ENCODE measurements at places on chromosomes 7 and 10.

GRCh38 chr10:33229949-33230267, 104.6 kb downstream of the NRP1 start:
- no peak for DNase-seq

DNA sequence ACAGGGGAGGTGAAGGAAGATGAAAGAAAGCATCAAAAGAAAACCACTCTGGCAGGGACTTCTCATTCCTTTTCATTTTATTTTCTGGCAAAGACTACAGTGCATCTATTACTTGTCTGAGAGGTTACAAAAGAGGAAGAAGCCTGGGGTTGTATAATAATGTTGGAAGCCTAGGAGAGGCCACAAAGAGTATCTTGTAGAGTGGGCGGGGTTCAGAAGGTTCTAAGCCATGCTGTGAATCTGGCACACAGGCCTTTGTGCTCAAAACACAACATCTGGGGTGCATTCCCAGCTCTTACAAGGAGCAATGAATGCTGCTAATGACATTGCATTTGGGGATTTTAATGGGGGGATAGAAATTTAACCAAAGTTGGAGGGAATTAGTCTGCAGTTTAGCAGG, 49.4 kb downstream of the MRPL32 start:
- DNase-seq = no peak

DNA sequence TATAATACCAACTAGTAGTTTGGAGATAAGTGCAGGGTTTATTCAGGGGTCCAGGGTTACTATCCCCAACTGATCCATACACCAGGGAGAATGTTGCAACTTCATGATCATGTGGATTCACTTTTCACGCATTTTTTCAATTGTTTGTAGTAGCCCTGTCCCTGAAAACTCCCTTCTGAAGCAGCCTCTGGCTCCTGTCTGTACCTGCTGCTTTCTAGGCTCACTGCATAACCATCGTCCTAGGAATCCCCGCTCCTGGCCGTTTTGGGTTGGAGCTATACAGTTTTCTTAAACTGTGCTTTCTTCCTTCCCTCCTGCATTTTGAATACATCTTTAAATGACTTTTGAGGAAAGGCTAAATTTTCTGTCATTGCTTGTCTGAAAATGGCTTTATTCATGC, 154.1 kb downstream of the SDHAF3 start:
- DNase-seq = no peak

DNA sequence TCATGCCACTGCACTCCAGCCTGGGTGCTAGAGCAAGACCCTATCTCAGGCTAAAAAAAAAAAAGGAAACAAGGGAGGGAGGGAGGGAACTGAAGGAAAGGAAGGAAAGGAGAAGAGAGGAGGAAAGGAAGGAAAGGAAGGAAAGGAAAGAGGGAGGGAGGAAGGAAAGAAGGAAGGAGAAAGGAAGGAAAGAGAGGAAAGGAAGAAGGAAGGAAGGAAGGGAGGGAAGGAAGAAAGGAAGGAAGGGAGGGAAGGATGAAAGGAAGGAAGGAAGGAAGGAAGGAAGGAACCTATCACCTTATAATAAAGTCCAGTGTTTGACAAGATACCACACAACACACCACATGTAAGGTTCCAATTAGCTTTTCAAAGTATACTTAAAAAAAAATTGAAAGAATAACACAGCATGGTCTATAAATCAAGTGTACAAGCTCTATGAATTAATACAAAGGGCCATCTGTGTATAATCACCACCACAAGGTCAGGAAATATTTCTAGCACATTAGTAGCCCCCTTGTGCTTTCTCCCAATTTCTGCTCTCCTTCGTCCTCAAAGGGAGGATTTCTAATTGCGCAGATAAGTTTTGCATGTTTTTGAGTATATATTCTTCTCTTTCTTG, 26.4 kb downstream of the RNF216 start:
- DNase-seq = no peak

GRCh38 chr7:82443547-82444219, at the start of gene CACNA2D1:
CACNA2D1 (minus strand) TSS chr7:82443777.
- DNase-seq = peak; percentile 92

DNA sequence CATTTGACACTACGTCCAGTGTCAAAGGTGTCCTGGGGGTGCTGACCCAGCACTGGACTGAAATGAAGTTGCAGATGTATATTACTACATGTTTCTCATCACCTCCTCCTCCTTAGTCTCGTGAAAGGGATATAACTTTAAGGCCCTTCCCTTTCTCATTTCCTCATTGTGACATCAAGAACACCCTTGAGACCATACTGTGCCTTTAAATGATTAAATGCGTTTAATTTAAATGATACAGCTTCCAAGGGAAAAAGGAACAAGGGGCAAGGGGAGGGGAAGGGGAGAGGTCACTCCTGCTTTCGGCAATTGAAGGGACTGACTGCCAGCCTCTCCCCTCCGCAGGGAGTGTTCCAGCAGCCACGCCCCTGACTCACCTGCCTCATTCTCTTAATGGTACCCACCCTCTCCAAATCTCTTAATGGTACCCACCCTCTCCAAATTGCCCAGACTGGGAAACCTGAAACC, 80.5 kb upstream of the KMT2E start:
- no peak for DNase-seq

DNA sequence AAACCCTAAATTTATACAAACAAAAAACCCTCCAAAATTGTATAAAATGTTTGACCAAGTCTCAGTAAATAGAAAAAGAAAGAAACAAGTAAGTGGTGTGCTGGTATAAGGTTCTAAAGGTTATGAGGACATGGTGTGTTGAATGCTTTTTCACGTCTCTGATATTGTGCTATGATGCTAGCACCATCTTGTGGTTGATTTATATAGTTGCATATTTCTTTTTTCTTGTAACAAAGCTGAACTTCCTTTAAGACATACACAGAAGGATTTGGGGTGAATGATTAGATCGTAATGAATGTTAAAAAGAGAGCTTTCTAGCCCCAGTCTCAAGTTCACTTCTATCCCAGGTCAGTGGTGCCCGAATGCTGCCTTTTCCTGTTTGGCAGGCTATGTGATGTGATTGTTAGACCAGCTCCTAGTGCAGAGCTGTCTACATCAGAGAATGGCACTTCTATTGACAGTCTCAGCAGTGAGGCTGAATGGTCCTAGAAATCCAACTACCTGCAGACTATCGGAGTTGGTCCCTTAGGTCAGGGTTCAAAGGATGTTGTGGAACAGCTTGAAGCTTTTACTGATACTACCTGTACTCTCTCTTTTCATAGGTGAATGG, 25.0 kb downstream of the VTI1A start:
- DNase-seq = peak; percentile 49

GRCh38 chr7:92325173-92325572, 79.4 kb downstream of the ANKIB1 start:
- no peak for DNase-seq

GRCh38 chr10:133056651-133057178, 31.0 kb upstream of the ADGRA1 start:
- no peak for DNase-seq

DNA sequence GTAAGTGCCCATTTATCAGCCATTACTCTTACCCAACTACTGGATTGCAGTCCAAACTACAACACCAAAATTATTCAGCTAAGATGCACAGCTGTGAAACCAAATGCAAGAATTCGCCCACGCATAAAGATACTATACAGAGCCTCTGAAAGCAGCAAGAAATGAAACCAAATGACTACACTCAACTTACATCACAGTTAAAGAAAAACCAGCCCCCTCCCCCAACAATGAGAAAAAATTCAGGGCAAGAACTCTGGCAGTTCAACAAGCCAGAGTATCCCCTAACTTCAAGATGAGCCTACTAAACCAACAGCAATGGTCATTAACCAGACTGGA, 209.1 kb upstream of the VWC2 start:
- no peak for DNase-seq

GRCh38 chr10:129511086-129511485, 44.0 kb downstream of the MGMT start:
- no peak for DNase-seq

DNA sequence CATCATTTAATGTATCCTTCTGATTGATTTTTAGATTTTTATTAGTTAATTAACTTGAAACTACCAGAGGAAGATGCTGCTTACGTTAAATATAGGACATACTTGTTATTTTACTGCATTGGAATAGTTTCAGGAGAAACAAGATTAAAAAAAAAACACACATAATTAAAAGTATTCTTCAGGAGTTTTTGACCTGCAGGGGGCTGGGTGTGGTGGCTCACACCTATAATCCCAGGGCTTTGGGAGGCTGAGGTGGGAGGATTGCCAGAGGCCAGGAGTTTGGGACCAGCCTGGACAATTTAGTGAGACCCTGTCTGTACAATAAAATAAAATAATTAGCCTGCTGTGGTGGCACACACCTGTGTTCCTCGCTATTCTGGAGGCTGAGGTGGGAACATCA, 10.7 kb downstream of the CBLL1 start:
- no peak for DNase-seq

DNA sequence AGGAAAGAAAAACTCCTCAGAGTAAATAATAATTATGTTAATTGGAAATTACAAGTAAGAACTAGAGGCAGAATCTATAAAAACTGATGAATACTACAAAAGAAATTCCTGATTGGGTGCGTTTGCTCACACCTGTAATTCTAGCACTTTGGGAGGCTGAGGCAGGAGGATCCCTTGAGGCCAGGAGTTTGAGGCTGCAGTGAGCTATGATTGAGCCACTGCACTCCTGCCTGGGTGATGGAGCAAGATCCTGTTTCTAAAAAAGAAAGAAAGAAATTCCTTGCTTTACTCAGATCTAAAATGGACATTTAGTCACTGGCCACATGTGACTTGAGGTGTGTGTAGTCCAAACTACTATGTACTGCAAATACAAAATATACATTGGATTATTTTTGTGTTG, 42.0 kb downstream of the MCU start:
- DNase-seq = no peak

- DNase-seq = no peak
These were observed 122.2 kb upstream of the SP4 start for GRCh38 chr7:21305455-21306235.

- DNase-seq = no peak
These were observed 52.5 kb upstream of the GLCCI1 start for GRCh38 chr7:7916064-7916463.

- DNase-seq = no peak
These were observed 19.6 kb upstream of the EPC1 start for GRCh38 chr10:32366588-32366987.

GRCh38 chr10:42981358-42982236, 95.3 kb upstream of the RET start:
- no peak for DNase-seq

- DNase-seq = no peak
These were observed 119.1 kb downstream of the TRIM24 start for GRCh38 chr7:138579136-138579535.

DNA sequence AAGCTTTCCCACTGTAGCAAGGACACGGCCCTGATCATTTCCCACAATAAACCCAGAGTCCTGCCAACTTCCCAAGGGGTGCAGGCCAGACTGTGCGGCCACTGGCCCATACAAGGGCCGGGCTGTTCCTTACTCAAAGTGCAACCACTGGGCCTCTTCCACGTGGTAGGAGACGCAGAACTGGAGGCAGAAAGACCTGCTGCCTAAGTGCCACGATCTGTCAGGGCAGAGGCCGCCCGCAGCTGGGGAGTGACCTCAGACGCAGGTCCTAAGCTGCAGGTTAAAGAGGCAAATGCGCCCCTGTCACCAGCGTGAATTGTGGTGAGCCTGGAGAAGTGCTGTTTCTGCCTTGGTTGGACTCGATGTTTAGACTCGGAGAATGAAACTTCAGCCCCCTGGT, 26.2 kb downstream of the GPER1 start:
- DNase-seq = no peak

GRCh38 chr7:8378349-8379019, 54.9 kb upstream of the NXPH1 start:
- DNase-seq = no peak

DNA sequence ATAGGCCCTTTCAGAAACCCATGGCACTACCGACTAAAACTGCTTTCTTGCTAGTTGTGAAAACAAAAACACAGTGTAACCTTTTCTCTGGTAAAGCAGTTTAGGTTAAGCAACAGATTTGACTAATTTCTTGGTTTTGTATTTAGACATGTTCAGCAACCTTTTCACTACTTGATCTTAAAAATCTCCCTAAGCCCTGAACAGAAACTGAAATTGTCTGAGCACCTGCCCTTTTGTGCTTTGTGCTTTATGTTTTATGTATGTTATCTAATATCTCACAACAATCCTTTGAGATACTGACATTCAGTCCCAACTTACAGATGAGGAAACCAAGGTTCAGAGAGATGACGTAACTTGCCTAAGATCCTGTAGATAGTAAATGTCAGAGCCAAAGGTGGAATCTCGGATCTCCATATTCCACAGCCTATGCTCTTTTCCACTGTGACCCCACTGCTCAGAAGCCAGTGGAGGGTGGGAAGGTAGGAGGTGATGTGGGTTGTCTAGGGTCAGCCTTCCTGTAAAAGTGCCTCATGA, 146.6 kb downstream of the LCOR start:
- DNase-seq = no peak

DNA sequence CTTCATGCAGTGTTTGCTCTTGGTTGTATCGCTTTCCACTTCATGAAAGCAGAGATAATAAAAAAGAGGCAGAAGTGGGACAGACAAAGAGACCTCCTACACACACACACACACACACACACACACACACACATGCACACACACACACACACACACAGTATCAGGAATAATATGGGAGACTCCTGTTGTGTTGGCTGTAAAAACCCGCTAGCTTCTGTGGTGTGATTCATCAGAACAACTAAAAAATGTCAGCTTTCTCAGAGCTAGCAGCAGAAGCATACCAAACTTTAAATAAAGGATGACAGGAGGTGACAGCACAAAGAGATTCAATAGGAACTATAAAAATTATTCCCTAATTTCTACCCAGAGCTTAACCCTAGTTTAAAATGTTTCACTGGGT, 148.2 kb upstream of the LRRTM3 start:
- peak; percentile 37 for DNase-seq

GRCh38 chr7:51034521-51035264, 252.0 kb upstream of the GRB10 start:
- peak; percentile 85 for DNase-seq

DNA sequence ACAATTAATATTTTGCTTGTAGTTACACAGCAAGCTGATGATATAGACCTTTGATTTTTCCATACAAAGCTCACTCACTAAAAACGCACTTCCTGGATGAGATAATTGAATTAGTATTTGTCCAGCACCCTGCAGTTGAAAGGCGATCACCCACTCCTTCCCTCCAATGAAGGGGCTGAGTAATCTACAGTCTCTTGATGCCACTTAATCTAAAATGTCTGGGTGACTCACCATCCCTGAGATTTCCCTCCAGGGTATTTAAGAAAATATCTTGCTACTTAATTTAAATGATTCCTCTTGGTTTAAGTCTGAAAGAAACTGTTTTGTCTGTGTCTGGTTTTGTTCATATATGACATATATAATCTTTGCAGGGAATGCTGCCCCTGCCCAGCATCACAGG, 515.3 kb downstream of the GRID1 start:
- peak; percentile 58 for DNase-seq
